ENCODE measurements at places on chromosomes 13 and 19.
A peak's percentile ranks its signal among the peaks of the same experiment; 100 is the strongest.

- DNase-seq, result peak; percentile 97
These were observed 471 bp upstream of the TMTC4 start for GRCh38 chr13:100674872-100675660.

- DNase-seq, result no peak
These were observed 88.0 kb upstream of the MCF2L start for GRCh38 chr13:112880976-112881540.

- no peak for DNase-seq
These were observed 8.9 kb upstream of the ACP5 start for GRCh38 chr19:11586331-11586730.

GRCh38 chr19:39823686-39824085, 10.3 kb downstream of the DYRK1B start:
- no peak for DNase-seq

DNA sequence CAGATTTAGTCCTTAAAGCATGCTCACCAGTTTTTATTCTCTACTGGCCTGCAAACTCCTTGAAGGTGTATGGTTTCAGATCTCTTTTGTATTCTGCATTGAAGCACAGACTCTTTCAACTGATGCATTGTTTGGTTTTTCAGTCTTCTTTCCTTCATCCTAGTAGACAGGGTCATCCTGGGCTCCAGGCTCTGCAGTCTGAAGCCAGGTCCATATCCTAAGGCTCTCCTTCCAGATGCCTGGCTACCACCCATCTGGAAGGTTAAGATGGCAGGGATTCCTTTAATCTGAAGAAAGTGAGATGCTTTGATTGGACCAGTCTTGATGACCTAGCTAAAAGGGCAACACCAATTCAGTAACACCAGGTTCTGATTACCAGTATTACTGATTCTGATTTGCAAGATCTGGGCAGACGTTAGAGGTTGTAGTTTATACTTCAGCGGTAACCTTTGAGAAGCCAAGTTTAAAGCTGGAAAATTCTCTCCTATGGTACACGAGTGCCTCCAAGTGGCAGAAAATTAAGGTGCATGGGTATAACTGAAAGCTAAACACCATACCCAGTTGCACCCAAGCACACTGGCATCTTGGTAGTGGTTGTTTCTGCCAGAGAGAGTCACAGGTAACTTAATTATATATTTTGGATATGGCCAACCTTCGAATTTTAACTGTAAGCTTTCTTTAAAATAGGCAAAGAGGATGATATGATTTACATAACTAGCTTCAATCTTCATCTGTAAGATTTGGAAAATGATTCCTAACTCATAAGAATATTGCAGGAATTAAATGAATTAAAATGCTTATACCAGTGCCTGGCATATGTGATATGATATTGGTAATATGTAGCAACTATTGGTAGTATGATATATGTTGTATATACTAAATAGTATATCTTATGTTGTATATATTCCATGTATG, 1651.9 kb upstream of the MIR17HG start:
- DNase-seq, result peak; percentile 65

DNA sequence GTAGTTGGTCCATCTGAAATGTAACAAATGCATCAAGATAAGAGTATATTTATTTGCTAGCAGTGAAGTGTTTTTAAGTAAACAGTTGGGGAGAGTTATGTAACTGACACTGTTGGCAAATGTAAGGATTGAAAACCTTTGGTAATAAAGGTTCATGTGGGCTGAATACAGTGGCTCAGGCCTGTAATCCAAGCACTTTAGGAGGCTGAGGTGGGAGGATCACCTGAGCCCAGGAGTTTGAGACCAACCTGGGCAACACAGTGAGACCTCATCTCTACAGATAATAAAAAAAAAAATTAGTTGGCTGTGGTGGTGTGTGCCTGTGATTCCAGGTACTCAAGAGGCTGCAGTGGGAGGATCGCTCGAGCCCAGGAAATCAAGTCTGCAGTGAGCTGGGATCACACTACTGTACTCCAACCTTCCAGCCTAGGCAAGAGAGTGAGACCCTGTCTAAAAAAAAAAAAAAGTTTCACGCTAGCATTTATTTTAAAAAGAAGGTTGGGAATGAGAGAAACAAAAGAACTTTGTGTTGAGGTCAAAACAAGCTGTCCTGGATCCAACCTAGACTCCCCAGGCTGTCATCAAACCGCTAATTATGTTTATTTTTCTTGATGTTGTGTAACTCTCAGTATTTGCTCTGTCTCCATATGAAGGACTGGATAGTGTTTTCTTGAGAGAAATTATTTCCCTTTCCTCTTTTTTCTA, 20.7 kb downstream of the SETDB2 start:
- DNase-seq, result peak; percentile 52

- DNase-seq, result peak; percentile 96
These were observed 23.3 kb downstream of the PRR12 start for GRCh38 chr19:49614096-49614833.

DNA sequence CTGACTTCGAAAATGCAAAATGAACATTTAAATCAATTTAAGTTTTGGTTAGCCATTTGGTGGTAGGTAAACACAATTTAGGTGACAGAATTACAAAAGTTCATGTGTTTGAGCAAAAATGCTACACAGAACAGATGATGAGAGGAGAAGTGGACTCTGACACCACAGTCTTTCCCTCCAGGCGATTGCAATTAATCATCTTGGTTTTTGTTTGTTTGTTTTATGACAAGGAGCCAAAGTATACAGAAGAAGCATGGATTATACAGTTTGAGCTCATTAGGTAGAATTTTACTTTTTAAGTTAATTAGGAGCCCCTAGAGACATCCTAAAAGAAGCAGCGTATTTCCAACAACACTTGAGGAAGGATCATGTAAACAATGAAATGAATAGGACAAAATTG, 49.3 kb upstream of the FREM2 start:
- DNase-seq, result no peak

DNA sequence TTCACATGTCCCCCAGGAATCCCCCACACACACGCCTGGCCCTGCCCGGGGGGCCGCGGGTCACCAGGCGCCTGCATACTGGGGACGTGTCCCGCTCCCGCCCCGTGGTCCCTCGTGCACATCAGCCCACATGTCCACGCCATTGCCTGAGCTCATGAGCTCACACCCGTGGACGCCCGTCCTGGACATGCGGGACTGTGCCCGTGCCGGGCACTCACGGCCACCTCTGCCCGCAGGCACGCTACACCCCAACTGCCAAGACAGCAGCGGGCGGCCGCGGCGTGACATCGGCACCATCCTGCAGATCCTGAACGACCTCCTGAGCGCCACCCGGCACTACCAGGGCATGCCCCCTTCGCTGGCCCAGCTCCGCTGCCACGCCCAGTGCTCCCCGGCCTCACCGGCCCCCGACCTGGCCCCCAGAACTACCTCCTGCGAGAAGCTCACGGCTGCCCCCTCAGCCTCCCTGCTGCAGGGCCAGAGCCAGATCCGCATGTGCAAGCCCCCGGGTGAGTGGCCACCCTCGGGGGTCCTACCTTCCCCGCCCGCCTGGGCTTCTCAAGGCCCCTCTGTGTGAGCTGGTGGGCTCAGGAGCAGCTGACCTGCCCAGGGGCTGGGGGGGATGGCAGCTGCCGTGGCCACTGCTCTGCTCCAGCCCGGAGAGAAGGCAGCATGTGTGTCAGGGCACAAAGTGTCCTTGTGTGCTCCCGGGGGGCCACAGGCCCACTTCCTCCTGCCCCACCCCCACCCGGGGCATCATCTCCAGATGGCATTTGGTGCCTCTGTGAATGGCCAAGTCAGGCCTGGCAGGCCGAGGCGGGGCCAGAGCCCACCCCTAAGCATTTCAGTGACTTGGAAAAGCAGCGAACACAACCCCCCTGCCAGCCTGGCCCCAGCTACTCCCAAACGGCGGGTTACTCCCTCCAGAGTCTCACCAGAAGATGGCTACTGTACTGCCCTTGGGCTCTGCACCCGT, 7.1 kb downstream of the MIDN start:
- DNase-seq, result no peak

- no peak for DNase-seq
These were observed 41.2 kb downstream of the CARS2 start for GRCh38 chr13:110664673-110665072.

DNA sequence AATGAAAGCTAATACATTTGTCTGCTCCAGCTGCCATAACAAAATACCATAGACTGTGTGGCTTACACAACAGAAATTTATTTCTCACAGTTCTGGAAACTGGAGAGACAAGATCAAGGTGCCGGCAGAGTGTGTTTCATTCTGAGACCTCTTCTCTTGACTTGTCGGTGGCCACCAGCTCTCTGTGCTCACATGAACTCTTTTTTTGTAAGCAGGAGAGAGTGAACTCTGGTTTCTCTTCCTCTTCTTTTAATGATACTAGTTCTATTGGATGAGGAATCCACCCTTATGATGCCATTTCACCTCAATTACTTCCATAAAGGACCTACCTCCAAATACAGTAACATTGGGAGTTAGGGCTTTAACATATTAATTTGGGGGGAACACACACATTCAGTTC, 11.7 kb downstream of the KCTD12 start:
- DNase-seq, result no peak

All from mesenchymal stem cell (in vitro differentiated cells and primary cell).